GM19239 (cell line): ENCODE measurements at places on chromosomes 5 and 9.

GRCh38 chr5:109448838-109449237, 39.1 kb upstream of the PJA2 start:
- no peak for DNase-seq

DNA sequence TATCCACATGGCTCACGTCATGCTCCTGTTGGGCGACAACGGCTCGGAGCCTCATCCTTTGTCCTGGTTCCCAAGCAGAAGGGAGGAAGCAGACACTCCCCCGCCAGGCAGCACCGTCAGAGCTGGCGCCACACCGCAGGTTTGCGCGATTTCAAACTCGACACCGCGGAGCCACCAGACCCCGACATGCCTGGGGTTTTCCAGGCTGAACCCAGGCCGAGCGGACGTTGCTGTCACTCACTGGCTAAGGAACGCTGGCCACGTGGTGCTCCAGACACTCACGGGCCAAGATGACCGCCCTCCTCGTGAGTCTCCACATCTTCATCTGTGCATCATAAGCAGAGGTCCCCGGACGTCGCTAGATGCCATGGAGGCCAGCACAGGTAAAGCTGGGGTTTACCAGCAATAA, 9.0 kb downstream of the TERT start:
- DNase-seq, result no peak

DNA sequence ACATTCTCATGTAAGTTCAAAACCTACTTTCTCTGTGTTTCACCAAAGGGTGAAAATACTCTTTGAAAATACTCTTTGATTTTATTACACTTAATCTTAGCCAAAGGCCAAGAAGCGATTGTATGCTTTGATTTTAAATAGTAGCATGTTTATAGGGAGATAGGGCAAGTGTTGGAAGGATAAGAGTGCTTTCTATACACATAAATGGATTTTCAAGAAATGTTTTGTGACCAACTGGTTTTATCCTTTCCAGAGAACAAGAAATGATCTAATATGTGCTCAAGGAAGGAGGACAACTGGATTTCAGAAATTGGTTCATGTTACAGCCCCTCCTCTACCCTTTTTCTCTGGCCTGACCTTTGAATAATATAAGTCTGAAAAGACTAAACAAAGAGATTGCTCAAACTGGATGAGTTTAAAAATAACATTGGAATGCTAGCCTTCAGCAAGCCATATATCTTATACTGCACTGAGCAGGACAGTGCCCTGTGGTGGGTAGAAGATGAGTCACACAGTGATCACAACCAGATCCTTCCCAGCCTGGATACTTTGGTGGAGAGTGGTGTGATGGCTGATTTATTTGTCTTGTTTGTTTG, 13.1 kb downstream of the PALM2AKAP2 start:
- DNase-seq, result no peak

DNA sequence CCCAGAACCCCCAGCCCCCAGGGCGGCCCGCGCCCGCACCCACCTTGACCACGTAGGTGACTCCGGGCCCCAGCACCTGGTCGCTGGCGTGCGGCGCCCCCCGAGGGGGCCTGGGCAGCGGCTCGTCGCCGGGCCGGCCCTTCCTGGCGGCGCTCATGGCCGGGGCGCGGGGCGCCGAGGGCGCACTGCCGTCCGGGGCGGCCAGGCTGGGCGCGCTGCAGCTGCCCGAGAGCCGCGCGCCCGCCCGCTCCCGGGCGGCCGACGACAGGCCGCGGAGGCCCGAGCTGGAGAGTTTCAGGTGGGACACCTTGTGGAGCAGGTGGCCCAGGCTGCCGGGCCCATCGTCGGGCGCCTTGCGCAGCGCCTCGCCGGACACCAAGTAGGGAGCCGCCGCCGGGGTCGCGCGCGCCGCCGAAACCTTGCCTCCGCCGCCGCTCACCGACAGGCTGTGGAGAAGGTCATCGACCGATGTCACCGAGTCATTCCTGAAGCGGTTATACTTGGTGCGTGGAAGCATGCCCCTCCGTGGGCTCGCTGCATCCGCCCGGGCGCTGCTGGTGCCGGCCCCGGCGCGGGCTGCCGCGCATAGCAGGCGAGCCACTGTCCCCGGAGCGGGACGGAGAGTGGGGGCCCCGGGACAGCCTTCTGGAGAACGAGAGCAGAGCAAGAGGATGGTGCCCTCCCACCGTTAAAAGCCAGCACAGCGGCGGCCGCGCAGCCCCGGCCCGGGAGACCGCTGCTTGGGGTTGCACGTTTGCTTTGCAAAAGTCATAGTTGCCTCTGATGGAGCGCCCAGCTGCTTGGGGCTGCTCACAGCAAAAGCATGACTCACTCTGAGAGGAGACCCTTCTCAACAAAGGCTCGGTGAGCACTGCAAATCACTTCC, at the start of gene SHC3:
Gene SHC3 (minus strand): TSS at position 875 of the 886 bp plus-strand sequence. CDS start 358 bp downstream, at position 517.
- no peak for DNase-seq

- DNase-seq, result no peak
Measured at GRCh38 chr5:133029416-133029815, 3.1 kb upstream of the ZCCHC10 start.

- no peak for DNase-seq
Measured at GRCh38 chr5:148179234-148179824, 11.0 kb downstream of the SPINK14 start.

GRCh38 chr9:115213818-115214334, 95.9 kb upstream of the TNC start:
- no peak for DNase-seq
